GM23248 (cell line): ENCODE measurements at places on chromosomes 6 and 20. TPM values are rescaled to one million over a fixed set of nuclear protein-coding genes. Genes with fewer than 3 reads are reported as not detected.

DNA sequence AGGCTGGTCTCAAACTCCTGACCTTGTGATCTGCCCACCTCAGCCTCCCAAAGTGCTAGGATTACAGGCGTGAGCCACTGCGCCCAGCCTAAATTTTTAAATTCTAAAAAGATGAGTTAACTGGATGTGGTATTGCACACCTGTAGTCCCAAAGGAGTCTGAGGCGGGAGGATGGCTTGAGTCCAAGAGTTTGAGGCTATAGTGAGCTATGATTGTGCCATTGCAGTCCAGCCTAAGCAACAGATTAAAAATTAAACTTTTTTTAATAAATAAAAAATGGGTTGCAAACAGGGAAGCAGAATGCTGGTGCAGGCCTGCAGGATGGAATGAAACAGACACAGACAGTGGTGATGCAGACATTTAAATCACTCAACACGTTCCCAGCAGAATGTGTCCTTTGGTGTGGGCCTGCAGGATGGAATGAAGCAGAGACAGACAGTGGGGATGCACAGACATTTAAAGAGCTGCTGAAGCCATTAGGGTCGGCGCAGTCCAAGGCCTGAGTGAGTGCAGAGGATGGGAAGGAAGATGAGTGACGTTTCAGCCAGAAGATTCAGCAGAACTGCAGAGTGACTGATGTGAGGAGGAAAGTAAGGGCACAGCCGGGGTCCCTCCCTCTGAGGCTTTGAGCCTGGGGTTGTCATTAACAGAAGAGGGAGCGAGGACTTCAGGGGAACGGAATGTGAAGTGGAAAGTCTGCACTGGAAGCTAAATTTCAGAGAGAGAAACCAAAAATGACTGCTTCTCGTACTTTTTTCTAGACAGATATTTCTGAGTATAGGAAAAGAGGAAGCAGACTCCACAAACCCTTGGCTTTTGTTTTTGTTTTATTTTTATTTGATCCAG, 117.5 kb downstream of the RIN2 start:
- peak; percentile 44 for DNase-seq

DNA sequence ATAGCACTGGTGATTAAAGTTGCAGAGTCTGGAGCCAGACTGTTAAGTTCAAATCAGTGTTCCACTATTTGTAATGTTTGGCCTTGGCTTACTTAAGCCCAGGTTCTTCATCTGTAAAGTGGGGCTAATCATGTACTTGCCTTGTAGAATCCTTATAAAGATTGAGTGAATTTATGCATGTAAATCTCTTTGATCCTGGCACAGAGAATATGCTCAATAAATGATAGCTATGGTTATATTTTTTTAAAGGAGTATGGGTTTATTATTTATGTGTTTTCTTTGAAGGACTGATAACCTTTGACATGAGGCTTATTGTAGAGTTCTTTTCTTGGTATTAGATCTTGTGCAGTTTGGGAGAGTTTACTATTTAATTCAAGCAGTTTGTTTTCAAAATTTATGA, 89.5 kb downstream of the CDKAL1 start:
- DNase-seq = no peak

TTK gene
- 12.0 and 16.7 TPM in 2 replicates for total RNA-seq

DNA sequence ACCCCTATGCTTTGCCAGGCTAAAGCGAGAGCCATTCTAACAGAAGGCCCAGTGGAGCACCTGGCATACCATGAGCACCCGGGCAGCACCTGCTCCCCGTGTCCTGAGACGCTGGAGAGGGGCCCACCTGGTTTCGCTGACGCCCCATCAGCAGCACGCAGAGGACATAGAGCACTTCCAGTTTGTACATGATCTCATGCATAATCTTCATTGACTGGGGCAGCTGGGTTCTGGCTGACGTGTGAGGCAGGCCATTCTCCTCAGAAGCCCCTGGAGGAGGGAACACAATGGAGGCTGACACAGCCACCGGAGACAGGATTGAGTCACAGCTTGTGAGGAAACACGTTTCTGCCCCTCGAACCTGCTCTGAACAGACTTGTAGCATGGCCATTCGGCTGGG, 65.4 kb downstream of the MYH7B start:
- DNase-seq = no peak

DNA sequence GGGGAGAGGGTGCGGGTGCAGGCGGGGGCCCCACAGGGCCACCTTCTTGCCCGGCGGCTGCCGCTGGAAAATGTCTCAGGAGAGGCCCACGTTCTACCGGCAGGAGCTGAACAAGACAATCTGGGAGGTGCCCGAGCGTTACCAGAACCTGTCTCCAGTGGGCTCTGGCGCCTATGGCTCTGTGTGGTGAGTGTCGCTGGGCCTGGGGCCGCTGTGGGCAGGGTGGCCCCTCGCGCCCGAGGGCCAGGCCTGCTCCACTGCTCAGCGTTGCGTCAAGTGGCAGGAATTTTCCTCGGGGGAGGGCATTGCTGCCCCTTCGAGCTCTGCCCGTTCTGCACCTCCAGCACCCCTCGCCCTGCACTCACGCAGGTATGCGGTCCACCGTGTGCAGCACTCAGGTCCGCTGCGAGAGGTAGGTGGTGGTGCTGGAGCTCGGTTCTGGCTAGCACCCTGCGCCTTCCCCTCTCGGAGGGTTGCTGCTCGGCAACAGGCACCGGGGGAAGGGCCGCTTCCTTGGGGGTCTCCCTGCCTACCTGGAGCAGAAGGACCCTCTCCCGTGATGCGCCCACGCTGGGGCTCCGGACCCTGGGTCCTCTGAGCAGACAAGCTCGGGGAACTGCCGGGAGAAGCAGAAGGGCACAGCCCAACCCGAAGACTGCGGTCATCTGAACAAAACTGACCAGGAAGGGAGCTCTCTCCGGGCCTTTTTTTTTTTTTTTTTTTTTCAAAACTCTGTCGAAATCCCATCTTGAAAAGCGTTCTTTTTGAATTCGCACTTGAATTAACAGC, 674 bp downstream of the MAPK14 start:
- DNase-seq = peak; percentile 60

GHRH gene
- total RNA-seq = not detected in 2 replicates

DNA sequence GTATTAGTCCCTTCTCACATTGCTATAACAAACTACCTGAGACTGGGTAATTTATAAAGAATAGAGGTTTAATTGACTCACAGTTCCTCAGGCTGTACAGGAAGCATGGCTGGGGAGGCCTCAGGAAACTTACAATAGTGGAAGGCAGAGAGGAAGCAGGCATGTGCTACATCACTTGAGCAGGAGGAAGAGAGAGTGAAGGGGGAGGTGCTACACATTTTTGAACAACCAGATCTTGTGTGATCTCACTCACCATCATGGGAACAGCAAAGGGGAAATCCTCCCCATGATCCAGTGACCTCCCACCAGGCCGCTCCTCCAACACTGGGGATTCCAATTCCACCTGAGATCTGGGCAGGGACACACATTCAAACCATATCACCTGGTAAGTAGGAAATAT, 630.6 kb downstream of the QKI start:
- DNase-seq = no peak

DNA sequence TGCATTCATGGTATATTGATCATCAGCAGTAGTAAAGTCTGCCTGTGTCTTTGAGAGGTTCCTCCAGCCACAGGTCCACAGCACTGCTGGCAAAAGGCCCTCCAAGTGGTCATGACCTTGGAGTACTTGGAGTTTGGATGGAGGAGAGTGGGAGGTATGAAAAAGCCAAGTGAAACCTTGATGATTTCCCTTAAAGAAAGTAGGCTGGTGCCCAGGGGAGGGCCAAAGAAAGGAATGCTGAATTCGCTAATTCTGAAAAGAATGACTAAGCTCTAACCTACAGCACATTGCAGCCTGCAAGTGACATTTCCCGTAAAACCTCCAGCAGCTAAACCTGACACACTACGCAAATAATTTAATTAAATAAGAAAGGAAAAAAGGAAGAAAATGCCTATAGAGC, 223.4 kb upstream of the TAB2 start:
- peak; percentile 27 for DNase-seq

DNA sequence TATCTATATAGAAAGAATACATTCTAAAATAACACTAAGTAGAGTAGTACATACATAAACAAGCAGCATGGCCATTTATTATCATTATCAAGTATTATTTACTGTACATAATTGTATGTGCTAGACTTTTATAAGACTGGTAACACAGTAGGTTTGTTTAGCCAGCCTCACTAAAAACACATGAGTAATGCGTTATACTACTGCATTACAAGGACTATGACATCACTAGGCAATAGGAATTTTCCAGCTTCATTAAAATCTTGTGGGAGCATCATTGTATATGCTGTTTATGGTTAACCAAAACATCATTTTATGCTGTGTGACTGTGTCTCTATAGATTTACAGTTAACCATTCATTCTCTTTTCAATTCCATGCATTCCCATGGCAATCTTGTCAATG, 131.7 kb upstream of the HDGFL1 start:
- no peak for DNase-seq

LY6G6F gene
- total RNA-seq = not detected in 2 replicates

DNA sequence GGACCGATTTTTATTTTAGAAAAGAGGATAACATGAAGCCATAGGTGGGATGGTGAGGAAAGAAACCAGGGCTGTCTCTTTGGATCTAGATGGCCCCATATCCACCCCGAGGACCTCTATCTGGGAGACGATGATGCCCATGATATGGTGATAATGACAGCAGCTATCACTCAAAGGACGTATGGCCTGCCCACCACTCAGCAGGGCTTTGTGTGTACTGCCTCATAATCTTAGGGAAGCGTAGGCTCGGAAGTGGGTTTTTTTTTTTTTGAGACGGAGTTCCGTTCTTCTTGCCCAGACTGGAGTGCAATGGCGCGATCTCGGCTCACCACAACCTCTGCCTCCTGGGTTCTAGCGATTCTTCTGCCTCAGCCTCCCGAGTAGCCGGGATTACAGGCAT, 8.2 kb upstream of the TAF8 start:
- no peak for DNase-seq

TNFRSF6B gene
- 36.9 and 39.9 TPM in 2 replicates for total RNA-seq

GRCh38 chr20:10715035-10715434, 41.2 kb upstream of the JAG1 start:
- DNase-seq = peak; percentile 64

- DNase-seq = no peak
Measured at GRCh38 chr6:145819994-145820393, 5.4 kb upstream of the FBXO30 start.

GRCh38 chr20:615514-615913, 5.4 kb upstream of the TCF15 start:
- no peak for DNase-seq

DNA sequence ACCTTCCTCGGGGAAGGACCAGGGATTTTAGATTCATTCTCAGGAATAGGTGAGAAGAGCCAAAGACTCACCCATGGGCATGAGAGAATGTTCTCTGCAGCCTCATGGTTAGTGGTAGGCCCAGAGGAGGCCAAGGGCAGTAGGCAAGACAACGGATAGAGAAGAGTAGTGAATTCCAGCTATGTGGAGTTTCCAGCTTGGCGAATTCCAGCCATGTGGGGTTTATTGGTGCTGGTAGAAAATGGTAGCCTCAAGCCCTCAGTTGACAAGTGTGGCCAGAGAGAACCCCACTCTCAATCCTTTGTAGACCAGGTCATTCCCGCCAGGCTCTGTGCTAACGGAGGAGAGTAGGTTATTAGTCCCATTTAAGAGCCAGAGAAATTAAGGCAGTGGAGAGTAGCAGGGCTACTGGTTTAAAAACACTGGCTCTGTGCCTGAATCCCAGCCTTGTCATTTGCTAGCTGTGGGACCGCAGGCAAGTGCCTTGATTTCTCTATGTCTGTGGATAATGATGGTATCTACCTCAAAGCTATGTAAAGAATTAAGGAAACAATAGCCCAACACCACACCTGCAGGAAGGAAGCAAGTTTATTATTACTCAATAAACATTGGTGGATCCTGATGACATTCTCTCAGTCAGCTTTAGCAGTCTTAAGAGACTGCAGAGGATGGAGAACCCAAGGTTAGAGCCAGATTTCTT, 2.0 kb upstream of the SLC9A8 start:
- no peak for DNase-seq

GJA10 gene
- total RNA-seq = not detected in 2 replicates

DNA sequence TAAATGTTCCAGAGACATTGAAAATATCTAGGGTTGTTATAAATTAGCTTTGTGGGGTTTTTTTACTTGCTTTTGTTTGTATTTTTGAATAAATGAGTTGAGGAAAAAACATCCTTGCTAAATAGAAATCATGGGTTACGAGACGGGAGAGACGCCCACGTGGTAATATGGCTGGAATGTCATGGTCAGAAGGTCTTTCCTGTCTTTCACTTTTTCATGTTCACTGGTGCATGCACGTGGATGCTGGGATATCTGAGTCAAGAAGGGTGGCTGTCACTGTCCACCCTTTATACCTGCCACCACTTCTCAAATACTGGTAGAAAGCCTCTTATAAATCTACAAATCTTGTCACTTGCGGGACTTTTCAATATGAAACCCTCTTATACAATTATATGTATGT, 258.7 kb upstream of the AGPAT4 start:
- no peak for DNase-seq

DNA sequence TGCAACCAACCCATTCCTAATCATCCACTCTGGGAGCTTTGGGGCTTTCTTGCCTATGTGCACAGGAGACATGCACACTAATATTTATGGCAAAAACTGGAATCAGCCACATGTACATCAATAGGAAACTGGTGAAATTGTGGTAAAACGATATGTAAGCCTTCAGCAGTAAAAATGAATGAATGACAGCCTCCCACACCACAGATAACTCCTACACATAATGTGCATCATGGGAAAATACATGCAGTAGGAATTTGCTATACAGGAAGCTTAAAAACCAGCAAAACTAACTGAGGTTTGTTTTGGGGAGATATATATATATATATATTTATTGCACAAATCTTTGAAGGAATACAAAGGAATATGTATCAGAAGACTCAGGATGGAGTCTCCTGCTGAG, 47.6 kb downstream of the HLA-G start:
- no peak for DNase-seq

HDGFL1 gene
- not detected in 2 replicates for total RNA-seq

DNA sequence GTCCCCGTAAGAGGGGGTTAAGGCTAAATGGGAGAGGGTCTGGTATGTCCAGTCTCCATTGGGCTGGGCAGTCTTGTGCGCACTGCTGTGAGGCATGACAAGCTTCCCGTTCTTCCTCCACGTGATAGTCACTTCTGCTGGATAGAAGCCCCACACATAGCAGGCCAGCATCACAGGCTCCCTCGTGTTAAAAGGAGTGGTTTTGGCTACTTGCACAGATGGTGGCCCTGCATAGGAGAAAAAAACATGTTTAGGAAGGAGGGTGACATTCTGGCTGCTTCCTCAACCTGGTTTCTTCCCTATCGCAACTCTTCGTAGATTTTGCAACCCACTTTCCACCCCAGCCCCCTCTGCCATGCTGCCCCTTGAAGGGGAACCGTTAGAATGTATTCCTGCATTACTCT, 3.6 kb downstream of the HLA-DMB start:
- no peak for DNase-seq

GRCh38 chr20:34888468-34888867, 12.1 kb downstream of the ACSS2 start:
- DNase-seq = no peak

DNA sequence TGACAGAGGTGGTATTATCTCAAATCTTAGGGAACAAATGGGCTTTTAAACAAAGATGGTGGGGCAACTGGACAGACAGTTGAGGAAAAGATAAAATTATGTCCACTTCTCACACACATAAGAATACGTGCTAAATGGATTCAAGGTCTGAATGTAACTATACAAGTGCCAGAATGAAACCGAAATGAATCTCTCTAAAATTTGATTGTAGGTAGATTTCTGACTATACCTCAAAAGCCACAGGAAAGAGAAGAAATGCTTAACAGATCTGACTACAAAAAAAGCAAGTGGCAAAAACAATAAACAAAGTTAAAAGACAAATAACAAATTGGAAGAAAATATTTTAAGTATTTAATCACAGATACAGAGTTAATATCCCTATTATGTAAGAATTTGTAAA, 182.7 kb upstream of the OLIG3 start:
- DNase-seq = no peak

PEDS1 gene
- 54.6 and 55.7 TPM in 2 replicates for total RNA-seq

VSTM2L gene
- 6.2 and 9.2 TPM in 2 replicates for total RNA-seq

- no peak for DNase-seq
Measured at GRCh38 chr6:83459663-83460062, 28.8 kb upstream of the ME1 start.
